Activated naive CD8-positive, alpha-beta T cell treated with anti-CD3 and anti-CD28 coated beads for 36 hours (primary cell): ENCODE measurements at places on chromosomes 13 and 19. TPM values are rescaled to one million over a fixed set of nuclear protein-coding genes. Genes with fewer than 3 reads are reported as not detected.

DNA sequence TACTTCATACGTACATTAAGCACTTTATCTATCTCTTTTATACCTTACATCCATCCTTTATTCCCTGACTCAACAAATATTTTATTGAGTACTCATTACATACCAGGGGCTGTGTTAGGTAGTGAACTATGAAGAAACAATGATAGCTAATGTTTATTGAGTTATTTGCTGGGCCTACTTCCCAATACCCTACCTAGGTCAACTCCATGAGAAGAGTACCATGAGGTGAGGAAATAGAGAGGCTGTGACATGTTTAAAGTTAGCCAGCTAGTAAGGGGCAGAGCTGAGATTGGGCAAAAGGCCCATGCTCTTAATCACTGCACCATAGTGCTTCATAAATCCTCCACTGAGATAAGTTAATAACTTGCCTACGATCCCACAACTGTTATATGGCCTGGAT, 79.9 kb downstream of the FREM2 start:
- H3K27me3 ChIP-seq, result no peaks in the 10 kb centered on the region
- H3K27ac ChIP-seq, result no peak overlapping the region
- no peaks in the 10 kb centered on the region for H3K36me3 ChIP-seq
- H3K4me1 ChIP-seq, result peaks cover 2% of the 10 kb centered on the region

DNA sequence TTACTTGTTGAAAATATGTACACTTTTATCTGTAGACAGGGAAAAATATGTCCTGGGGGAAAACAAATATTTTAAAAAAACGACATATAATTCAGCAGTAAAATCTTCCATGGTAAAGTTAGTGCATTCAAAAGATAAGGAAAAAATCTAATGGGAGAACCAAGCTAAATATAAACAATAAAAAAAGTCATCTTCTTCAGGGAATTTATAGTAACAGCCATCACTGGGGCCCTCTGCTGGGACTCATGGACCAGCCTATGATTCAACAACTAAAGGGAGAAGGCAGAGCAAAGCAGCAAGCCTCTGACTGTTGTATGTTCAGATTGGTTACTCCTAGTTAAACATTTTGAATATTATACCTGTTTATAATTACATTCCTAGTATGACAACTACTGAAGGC, 93.0 kb downstream of the ITGBL1 start:
- no peak for DNase-seq
- H3K27me3 ChIP-seq, result peaks cover 22% of the 10 kb centered on the region
- H3K27ac ChIP-seq, result no peak overlapping the region
- H3K36me3 ChIP-seq, result no peaks in the 10 kb centered on the region
- no peak overlapping the region for H3K4me3 ChIP-seq

- H3K27me3 ChIP-seq, result peaks cover 8% of the 10 kb centered on the region
- no peak for DNase-seq
- H3K4me3 ChIP-seq, result no peak overlapping the region
- no peak overlapping the region for H3K27ac ChIP-seq
Observed at GRCh38 chr13:33193428-33193974, 92.1 kb downstream of the STARD13 start.

GRCh38 chr13:27130223-27130978, 41.2 kb downstream of the USP12 start:
- no peak for DNase-seq
- peak overlapping the region; percentile 6 for H3K4me3 ChIP-seq
- peaks cover 67% of the 10 kb centered on the region for H3K36me3 ChIP-seq
- peak overlapping the region; percentile 79 for H3K27ac ChIP-seq
- no peaks in the 10 kb centered on the region for H3K27me3 ChIP-seq
- peaks cover 86% of the 10 kb centered on the region for H3K4me1 ChIP-seq

GRCh38 chr13:39040206-39040605, 1.9 kb downstream of the NHLRC3 start:
- H3K27me3 ChIP-seq, result no peaks in the 10 kb centered on the region
- H3K36me3 ChIP-seq, result peaks cover 30% of the 10 kb centered on the region
- peaks cover 25% of the 10 kb centered on the region for H3K4me1 ChIP-seq
- peak overlapping the region; percentile 46 for H3K4me3 ChIP-seq

GRCh38 chr13:113298043-113298945, 1.3 kb downstream of the LAMP1 start:
- H3K4me3 ChIP-seq, result peak overlapping the region; percentile 96
- peaks cover 30% of the 10 kb centered on the region for H3K4me1 ChIP-seq
- no peak for DNase-seq
- H3K27ac ChIP-seq, result peak overlapping the region; percentile 94
- H3K36me3 ChIP-seq, result peaks cover 11% of the 10 kb centered on the region

- no peak overlapping the region for H3K27ac ChIP-seq
- no peak overlapping the region for H3K4me3 ChIP-seq
- H3K4me1 ChIP-seq, result no peaks in the 10 kb centered on the region
- no peak for DNase-seq
Observed at GRCh38 chr13:39571502-39572092, 31.4 kb downstream of the LHFPL6 start.

DNA sequence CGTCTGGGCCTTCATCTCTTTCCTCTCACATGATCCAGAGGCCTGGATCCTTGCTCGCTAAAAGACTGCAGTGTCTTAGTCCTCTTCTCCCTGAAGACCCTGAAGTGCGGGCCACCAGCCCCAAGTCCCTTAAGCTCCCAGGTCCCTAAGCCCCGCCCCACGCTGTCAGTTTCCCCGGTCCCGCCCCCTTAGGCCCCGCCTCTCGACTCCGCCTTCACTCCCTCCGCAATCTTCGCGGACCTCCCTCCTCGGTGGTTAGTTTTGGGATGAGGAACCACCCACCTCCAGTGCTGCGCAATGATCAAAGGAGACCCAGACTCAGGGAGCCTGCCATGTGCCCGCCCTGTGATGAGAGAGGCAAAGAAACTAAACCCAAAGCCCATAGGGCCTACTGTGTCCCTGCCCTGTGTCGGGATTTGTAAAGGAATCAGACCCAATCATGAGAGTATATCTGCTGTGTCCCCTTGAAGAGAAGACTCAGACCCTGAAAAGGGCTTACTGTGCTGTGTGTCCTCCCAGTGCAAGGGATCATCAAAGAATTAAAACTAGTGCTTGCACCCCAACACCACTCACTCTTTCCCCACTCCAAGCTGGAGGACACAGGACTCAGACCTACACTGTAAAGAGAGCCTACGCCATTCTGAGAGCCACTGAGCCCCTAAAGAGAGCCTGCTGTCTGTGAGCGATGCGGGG, 3.0 kb upstream of the COX6B1 start:
- H3K27me3 ChIP-seq, result no peaks in the 10 kb centered on the region
- peaks cover 34% of the 10 kb centered on the region for H3K4me1 ChIP-seq
- no peaks in the 10 kb centered on the region for H3K36me3 ChIP-seq
- H3K27ac ChIP-seq, result peak overlapping the region; percentile 84

DNA sequence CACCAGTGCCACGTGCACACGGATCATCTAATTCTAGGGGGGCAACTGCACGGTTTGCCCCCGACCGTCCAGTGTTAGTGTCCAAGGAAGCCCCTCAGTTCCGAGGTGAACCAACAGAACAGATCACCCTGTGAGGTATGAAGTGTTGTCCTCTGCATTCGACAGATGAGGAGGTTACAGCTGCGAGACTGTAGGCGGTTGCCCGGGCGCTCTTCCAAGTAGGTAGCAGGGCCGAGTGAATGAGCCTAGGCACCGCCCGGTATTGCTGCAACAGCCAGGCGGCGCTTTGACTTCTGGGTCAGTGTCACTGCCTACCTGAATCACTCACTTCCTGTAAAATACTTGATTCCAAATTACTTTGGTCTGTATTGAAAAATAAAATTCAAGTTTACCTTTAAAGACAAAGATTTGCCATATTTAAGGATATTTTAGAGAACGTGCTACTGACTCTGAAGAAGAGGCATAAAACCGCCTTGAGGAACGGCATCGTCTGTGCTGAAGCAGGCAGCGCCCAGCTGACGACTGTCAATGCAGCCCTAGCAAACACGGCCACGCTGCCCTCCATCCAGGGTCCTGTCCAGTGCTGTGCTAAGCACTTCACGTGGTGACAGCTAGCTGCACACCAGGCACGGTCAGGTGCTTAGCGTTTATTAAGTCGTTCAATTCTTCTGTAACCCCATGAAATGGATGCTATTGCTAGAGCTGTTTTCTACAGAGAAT, 19.3 kb upstream of the RASA3 start:
- peak; percentile 63 for DNase-seq
- H3K4me1 ChIP-seq, result peaks cover 62% of the 10 kb centered on the region
- peak overlapping the region; percentile 49 for H3K4me3 ChIP-seq
- H3K27me3 ChIP-seq, result no peaks in the 10 kb centered on the region

SLC7A9 gene
- total RNA-seq, result not detected

CD79A gene
- total RNA-seq, result 28.8 TPM

ZNF846 gene
- 6.8 TPM for total RNA-seq

C19orf85 gene
- total RNA-seq, result not detected

GPC5 gene
- 0.23 TPM for total RNA-seq
